Kidney (tissue), 22 donors: ENCODE measurements at places on chromosomes 11 and 22.

GRCh38 chr22:46491946-46492345 is 45.5 kb downstream of the CELSR1 start:
- DNase-seq = no peak

- peak; percentile 14 for DNase-seq
Measured at GRCh38 chr11:17559341-17560087, 12.5 kb downstream of the OTOG start.

GRCh38 chr22:38823076-38823475 is 20.8 kb downstream of the NPTXR start:
- DNase-seq = no peak

GRCh38 chr22:44328326-44328725 is 15.6 kb upstream of the SHISAL1 start:
- DNase-seq = no peak

GRCh38 chr11:64734811-64735724 is 8.9 kb downstream of the RASGRP2 start:
- peak; percentile 38 for DNase-seq

DNA sequence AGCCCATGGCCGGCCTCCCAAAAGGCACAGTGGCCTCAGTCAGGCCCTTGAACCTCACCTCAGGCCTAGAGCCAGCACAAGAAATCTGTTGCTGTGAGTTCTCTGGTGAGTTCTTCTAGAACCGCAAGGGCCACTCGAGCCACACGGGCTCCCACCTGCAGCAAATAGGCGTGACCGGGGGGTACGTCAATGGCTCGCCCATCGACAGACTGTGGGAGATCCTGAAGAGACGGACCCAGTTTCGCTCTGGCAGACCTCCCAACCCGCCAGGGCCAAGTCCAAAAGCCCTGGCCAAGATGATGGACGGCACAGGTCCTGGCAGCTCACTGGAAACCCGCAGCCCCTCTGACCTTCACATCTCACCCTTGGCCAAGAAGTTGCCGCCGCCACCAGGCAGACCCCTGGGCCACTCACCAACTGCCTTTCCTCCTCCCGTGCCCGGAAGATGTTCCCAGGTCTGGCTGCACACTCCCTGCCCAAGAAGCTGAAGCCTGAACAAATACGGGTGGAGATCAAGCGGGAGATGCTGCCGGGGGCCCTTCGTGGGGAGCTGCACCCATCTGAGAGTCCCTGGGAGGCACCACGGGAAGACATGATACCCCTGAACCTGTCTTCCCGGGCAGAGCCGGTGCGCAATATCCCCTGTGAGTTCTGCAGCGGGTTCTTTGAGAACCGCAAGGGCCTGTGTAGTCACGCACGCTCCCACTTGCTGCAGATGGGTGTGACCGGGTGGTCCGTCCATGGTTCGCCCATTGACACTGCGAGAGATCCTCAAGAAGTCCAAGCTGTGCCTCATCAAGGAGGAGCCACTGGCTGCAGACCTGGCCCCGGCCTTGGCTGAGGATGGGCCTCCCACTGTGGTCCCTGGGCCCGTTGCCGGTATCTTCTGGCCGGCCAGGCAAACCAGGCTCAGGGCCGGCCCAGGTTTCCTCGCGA is 544.2 kb upstream of the CCDC179 start:
- no peak for DNase-seq

- no peak for DNase-seq
Measured at GRCh38 chr11:85679576-85679975, 6.4 kb downstream of the CCDC89 start.

- no peak for DNase-seq
Measured at GRCh38 chr11:82683029-82683428, 50.6 kb downstream of the FAM181B start.

DNA sequence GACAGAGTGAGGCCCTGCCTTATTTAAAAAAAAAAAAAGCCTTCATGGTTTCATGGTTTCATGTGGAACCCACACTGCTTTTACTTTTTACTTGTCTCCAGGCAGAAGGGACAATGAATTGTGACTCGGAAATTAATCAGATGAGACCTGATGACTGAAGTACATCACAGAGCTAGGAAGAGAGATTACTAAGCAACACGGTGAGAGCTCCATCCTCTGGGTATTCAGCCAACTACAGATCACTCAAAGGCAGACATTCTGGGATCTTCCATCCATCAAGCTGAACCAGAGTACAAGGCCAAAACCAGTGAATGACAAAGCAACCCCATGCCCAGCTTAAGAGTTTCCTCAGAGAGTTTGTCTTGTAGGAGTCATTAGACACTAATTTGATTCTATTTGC is 433.2 kb downstream of the SOX6 start:
- peak; percentile 37 for DNase-seq

- DNase-seq = no peak
Measured at GRCh38 chr11:65066805-65067291, 8.5 kb upstream of the NAALADL1 start.

DNA sequence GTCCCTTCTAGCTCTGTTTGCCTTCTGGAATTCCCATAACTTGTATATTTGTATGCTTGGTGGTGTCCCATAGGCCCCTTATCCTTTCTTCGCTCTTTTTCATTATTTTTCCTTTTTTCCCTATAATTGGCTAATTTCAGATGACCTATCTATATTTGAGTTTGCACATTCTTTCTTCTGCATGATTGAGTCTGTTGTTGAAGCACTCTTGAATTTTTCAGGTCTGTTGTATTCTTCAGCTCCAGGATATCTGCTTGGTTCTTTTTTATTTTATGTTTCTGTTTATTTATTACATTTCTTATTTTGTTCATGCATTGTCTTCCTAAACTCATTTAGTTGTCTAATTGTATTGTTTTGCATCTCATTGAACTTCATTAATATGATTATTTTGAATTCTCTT is 28.0 kb downstream of the NCAM1 start:
- no peak for DNase-seq

GRCh38 chr11:72668629-72669347 is 5.4 kb downstream of the PDE2A start:
- peak; percentile 49 for DNase-seq

DNA sequence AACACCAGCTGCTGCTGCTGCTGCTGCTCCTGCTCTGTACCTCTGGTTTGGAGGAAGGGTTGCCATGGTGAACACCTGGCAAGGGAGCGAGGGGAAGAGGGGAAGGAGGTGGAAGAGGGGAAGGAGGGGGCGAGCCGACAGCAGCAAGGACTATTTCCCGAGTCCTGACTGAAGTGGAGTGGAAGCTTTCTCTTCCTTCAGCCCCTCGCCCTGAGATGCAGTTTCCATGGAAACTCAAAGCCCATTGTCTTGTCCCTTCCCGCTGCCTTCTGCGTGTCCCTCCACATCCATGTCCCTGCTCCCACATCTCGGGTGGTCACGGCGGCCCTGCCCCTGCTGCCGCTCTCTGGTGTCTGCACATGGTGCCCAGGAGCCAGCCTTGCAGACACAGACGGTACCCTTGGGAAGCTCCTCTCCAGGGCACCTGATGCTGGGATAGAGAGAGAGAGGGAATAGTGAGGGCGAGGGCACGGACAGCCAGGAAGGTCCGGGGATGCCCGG is 28.6 kb downstream of the FAM83F start:
- no peak for DNase-seq

- peak; percentile 49 for DNase-seq
Measured at GRCh38 chr11:70135625-70136059, 57.5 kb downstream of the ANO1 start.

DNA sequence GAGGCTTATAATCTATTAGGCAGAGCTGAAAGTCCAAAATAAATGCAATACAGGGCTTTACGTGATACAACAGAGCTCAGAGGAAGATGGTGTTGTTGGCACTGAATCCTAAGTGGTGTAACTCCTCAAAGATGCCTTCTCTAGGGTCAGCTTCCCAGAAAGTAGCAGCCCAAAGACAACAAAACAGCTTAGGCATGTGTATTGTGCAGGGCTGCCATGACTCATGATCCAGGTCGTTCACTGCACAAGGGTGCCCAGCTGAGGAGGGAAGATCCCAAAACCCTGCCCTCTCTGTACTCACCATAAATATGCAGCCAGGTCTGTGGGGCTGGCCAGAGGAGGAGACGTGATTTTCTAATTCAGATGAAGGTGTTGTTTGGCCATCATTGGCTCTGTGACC is 59.4 kb upstream of the NNMT start:
- no peak for DNase-seq

DNA sequence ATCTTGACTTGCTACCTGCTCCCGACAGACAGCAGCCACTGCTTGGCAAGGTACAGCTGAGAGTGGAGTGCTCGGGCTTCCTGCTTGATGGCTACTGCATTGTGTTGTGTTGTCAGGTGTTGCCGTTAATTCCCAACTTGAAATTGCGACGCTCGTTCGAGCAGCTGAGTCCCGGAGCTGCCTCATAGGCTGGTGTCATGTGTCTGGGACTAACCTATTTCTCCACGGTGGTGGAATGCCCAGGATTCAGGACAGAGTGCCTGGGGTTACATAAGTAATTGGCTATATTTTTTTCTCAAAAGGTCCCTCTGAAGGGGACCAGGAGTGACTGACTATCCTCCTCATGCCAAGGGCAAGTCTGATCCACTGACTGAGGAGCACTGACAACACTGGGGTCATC is 18.5 kb downstream of the COMMD9 start:
- no peak for DNase-seq

DNA sequence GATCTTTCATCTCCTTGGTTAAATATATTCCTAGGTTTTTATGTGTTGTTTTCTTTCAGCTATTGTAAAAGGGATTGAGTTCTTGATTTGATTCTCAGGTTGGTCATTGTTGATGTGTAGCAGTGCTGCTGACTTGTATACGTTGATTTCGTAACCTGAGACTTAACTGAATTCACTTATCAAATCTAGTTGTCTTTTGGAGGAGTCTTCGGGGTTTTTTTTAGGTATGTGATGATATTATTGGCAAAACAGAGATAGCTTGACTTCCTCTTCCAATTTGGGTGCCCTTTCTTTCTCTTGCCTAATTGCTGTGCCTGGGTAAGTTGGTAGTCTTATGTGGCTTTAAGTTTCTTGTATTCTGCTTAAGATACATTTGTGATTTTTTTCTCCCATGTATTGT is 52.8 kb downstream of the CBL start:
- no peak for DNase-seq
